ENCODE measurements at places on chromosomes 7 and 10.

DNA sequence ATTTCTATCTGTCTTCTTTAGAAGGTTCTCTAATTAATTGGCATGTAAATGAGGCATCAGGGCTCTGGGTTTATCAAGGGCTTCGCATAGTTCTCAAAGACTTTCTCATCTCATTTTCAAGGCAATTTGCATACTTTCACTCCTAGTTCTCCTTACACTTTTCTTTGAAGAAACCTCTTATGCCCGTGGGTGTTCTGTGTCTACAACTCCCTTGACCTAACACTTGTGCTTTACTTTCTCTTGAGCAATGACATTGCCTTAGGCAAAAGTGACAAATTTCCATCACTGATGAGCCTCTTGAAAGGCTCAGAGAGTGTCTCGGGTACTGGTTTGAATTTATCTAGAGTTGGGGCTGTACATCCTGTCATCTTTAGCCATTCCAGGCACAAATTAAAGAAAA, 74.7 kb upstream of the ITPRID1 start:
- no peak for DNase-seq

- no peak for DNase-seq
These were observed 38.5 kb upstream of the MKRN1 start for GRCh38 chr7:140517546-140518369.

GRCh38 chr10:10598297-10598696, 419.4 kb upstream of the CELF2 start:
- no peak for DNase-seq

DNA sequence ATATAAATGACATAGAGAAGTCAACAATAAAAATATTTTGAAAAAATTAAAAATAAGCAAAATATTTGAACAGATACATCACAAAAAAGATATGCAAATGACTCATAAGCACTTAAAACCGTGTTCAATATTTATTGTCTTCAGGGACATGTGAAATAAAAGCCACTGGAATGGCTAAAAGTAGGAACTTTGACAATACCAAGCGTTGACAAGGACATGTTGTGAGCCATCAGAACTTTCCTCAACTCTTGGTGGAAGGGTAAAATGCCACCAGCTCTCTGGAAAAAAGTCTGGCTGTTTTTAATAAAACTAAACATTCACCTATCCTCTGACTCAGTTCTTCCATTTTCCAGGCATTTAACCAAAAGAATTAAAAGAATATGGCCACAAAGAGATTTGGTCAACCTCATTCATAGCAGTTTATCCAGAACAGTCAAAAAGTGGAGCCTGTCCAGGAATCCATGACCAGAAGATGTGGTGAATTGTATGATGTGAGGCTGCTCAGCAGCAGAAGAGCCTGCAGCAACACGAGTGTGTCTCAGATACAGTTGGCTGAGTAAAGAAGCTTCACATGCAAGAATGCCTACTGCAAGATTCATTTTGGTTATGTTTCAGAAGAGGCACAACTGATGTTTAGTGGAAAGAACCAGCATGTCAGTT, 7.1 kb upstream of the KLF6 start:
- no peak for DNase-seq

DNA sequence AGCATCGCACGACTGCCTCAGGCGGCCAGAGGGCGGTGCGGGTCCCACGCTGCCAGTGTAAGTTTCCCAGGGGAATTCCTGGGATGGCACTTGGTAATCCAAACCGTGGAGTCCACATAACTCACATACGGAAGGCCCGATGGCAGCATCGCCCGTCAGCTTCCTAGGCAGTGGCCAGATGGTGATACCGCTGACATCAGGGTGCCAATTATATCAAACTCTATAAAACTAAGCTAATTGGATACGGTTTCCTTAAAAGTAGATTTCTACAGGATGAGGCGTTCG, 189.8 kb downstream of the CELF2 start:
- no peak for DNase-seq
